Mononuclear cell (primary cell): ENCODE measurements at places on chromosomes 6 and 20. TPM values are rescaled to one million over a fixed set of nuclear protein-coding genes. Genes with fewer than 3 reads are reported as not detected.

The EEF1A2 gene
- total RNA-seq = 0.73 TPM

The TGM2 gene
- 0.73 TPM for total RNA-seq

The OGFR gene
- total RNA-seq = 51.5 TPM

The PRKN gene
- 6.1 TPM for total RNA-seq

The SYCP2L gene
- total RNA-seq = not detected

The ZNF165 gene
- total RNA-seq = 2.1 TPM

The GFOD1 gene
- 10.3 TPM for total RNA-seq

The SLC18B1 gene
- 10.3 TPM for total RNA-seq

The CCND3 gene
- 219 TPM for total RNA-seq

The NKAPL gene
- total RNA-seq = 0.21 TPM

The HBS1L gene
- 177 TPM for total RNA-seq

The SDCBP2 gene
- 0.42 TPM for total RNA-seq

The DDX43 gene
- 1.6 TPM for total RNA-seq

The RAET1G gene
- not detected for total RNA-seq

The TSPO2 gene
- total RNA-seq = not detected

The DDX27 gene
- 71.5 TPM for total RNA-seq

The RHAG gene
- not detected for total RNA-seq

The C20orf202 gene
- not detected for total RNA-seq

The CST1 gene
- not detected for total RNA-seq

The MICA gene
- total RNA-seq = 7.1 TPM

The LBP gene
- total RNA-seq = not detected

The TIAM2 gene
- 2.8 TPM for total RNA-seq

The COL11A2 gene
- total RNA-seq = 0.63 TPM

The UBE2V1 gene
- total RNA-seq = 114 TPM

The C6orf15 gene
- total RNA-seq = not detected

The SH3BGRL2 gene
- 26.1 TPM for total RNA-seq

The EHMT2 gene
- total RNA-seq = 14.4 TPM

The GPLD1 gene
- total RNA-seq = 0.42 TPM

The MAFB gene
- total RNA-seq = 122 TPM

The CGA gene
- not detected for total RNA-seq

The RIPPLY2 gene
- total RNA-seq = under 0.01 TPM

The REM1 gene
- 0.10 TPM for total RNA-seq

The PRRT1 gene
- 0.42 TPM for total RNA-seq

The FUT9 gene
- total RNA-seq = under 0.01 TPM

The LKAAEAR1 gene
- total RNA-seq = 0.42 TPM
